ENCODE measurements at places on chromosomes 11 and 22. TPM values are rescaled to one million over a fixed set of nuclear protein-coding genes. Genes with fewer than 3 reads are reported as not detected.

Gene TMEM218
- total RNA-seq = 32.5 TPM

Gene APOA5
- not detected for total RNA-seq

Gene LRRC56
- total RNA-seq = 0.62 TPM

Gene TREH
- under 0.01 TPM for total RNA-seq

Gene KRTAP5-11
- not detected for total RNA-seq

Measured in uterine smooth muscle cell (primary cell).